Stimulated activated CD4-positive, alpha-beta T cell treated with anti-CD3 and anti-CD28 coated beads, Interleukin-1b, Interleukin-23, amount 100 ng/mL, for 48 hours (primary cell): ENCODE measurements at places on chromosomes 16 and 17.

DNA sequence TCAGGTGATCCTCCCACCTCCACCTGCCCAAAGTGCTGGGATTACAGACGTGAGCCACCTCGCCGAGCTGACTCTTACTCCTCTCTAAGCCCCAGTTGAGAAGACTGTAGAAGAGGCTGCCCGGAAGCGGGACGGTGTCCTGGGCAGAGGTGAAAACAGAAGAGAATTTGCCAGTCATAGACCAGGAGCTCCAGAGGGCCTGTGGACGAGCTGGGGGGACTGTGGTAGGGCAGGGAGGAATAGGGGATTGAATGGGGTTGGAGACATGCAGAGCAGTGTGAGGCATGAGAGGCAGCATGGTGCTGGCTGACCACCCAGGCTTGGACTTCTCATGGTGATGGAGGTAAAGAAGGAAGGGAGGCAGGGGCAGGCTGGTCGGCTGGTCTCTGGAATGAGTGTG, 17.1 kb upstream of the PHB1 start:
- no peak for DNase-seq

GRCh38 chr16:27703545-27703944, 153.6 kb downstream of the KATNIP start:
- no peak for DNase-seq

GRCh38 chr17:44741316-44741715, 17.5 kb upstream of the ADAM11 start:
- no peak for DNase-seq

DNA sequence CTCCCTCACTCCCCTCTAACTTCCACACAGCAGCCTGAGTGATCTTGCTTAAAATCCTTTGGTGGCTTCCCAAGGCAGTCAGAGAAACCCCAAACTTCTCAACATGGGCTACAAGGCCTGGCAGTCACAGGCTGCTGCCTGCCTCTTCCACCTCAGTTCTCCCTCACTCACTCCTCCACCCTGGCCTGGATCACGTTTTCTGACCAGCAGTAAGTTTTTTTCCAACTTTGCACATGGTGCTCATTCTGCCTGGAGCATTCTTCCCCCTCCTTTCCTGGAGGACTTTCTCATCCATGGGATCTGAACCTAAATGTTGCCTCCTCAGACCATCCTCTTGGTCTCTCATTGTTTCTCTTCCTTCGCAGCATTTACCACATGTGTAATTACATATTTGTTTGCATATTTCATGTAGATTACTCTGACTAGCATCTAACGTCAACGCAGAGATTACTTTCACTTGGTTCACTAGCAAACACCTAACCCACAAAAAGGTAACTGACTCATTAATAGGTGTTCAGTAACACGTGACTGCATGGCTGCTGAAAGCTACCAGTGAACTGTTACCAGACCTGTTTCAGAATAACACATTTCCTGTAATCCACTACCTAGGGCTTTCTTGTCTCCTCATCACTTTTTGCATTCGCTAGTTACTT, 17.1 kb downstream of the GNA13 start:
- peak; percentile 60 for DNase-seq

DNA sequence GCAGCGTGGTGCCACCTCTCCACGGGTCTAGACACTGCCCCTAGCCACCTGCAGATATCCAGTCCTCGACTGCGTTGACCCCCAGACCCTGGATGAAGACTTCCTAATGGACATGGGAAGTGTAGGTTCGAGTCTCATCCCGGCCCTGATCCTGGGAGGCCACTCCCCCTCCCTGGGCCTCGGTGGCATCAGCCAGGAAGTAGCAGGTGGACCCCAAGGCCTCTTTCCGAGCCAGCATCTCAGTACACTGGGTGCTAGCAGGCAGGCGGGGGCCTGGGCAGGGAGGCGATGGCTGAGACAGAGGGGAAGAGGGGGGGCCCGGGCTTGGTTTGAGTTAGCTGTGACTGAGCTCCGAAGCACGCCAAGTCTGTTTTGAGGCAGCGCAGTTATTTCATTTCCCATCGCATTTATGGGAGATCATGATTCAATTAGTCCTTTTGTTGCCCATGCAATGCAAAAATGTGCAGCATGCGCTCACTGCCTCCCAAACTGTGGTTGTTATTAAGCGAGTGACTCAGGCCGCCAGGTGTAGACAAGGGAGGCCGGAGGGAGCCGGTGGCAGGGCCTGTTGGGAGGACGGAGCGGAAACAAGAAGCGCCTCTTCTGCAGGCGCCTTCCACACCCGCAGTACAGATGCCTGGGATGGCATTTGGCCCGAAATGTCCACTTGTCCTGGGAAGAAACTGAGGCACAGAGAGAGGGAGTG, 25.3 kb upstream of the ZNF469 start:
- no peak for DNase-seq

DNA sequence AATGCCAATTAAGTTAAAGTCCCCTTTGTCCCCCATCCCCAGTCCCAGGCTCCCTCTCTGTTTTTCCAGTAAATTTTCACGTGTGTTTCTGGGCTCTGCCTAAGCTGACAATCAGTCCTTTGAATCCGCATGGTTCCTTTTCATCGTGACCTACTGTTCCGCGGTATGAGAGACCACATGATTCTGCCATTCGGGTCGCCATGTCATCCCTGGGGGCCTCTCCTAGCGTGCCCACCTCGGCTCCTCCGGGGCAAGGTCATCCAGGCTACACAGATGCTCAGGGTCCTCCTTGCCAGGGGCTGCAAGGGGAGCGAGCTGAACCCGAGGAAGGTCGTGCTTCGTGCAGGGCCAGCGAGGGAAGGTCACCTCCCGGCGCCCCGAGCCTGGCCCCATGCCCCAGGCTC, 157.6 kb downstream of the RAB11FIP4 start:
- DNase-seq, result peak; percentile 16

DNA sequence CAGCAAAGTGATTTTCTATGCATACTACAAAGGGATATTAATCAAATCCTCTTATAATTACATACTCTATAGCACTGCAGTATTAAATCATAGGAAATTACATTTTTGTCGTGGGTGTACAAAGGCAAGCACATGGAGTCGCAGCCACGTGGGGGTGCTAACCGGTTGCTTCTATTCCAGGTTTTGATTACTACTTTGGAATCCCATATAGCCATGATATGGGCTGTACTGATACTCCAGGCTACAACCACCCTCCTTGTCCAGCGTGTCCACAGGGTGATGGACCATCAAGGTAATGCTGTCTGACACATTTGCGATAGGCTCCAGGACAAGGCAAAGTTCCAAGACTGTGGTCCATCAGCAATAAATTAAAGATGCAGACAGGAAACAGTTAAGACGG, 60.1 kb downstream of the ARSG start:
- DNase-seq, result no peak

- DNase-seq, result no peak
Observed at GRCh38 chr17:82836823-82837357, 2.9 kb downstream of the ZNF750 start.
